ENCODE measurements at places on chromosomes 5 and 9.

GRCh38 chr9:98078895-98079294, 22.4 kb downstream of the NANS start:
- DNase-seq = no peak

- no peak for DNase-seq
These were observed 143.6 kb downstream of the LHFPL2 start for GRCh38 chr5:78504704-78505677.

GRCh38 chr9:112086627-112087026, 88.5 kb downstream of the SUSD1 start:
- no peak for DNase-seq

DNA sequence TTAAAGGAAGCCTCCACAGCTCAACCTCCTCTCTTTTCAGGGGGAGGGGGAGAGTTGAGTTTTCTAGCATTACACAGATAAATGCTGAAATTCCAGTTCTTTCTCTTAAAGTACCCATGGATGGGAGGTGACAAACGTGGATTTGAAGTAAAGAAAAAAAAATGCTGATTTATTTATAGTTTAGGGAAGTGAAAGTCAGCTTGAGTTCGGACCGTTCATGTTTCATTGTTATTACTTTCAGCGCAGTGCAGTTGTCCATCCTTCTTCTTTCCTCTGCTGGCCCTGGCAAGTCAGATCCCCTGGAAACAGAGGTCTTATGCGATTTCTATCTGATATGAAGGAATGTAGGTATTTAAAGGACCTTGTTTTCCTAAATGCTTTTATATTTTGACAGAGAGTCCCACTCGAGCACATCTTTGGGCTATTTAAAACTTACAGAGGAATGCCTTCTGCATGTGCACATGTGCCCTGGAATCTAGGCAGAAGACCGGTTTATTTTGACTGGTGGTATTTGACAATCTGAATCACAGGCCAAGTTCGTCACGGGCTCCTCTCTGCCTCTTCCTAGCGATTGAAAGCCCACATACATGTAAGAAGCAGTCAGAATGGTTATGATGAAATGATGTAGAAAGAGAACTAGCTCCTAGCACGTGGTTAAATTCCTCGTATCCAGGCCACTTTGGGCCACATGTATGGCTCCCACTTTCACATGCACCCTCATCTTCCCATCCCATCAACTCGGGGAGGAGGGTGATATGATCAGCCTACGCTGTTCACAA, 385.2 kb upstream of the KLF4 start:
- DNase-seq = no peak

- no peak for DNase-seq
These were observed 312.3 kb downstream of the MLLT3 start for GRCh38 chr9:20310024-20310423.

DNA sequence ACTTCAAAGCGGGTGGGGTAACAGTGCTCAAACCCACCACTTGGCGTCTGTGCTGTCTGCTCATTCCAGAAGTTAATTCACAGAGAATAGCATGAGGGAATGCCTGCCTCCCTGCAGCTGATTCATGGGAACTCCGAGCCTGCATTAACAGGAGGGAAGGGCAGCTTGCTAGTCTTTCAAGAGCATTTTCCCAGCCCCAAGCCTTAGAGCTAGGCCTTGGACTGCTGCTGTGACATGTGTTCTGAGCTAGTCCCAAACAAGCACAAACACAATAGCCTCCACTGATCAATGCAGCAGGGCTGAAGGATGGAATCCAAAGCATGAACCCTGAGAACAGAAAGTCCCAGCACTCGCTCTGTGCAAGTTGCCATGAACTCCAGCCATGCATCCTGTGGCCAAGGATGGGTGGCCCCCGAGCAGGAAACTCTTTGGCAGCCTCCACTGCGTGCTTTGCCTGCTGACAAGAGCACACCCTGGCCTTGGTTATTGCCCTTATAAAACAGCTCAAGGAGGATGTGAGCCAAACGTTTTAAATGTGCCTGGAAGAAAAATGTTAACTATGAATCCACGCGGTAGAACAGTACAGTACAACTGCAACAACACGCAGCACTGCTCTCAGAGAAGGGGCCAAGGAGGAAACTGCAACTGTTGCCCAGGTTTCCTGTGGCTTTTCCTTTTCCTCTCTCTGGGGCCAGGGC, 653.1 kb upstream of the KLF4 start:
- no peak for DNase-seq

GRCh38 chr5:80251636-80252035, 4.2 kb downstream of the SERINC5 start:
- no peak for DNase-seq

Measured in activated CD4-positive, alpha-beta T cell treated with anti-CD3 and anti-CD28 coated beads, Interleukin-2, amount 50 U/mL, for 24 hours (primary cell).